ENCODE measurements at places on chromosomes 3 and 15.

- no peaks in the 10 kb centered on the region for H3K36me3 ChIP-seq
- no peak overlapping the region for H3K4me3 ChIP-seq
- no peaks in the 10 kb centered on the region for H3K4me1 ChIP-seq
- no peak overlapping the region for H3K27ac ChIP-seq
- ATAC-seq: no peak
These were observed 61.3 kb upstream of the MME start for GRCh38 chr3:155018621-155019330.

GRCh38 chr15:63166219-63166618 lies 8.9 kb upstream of the RPS27L start:
- H3K4me3 ChIP-seq: no peak overlapping the region
- no peak for ATAC-seq
- no peaks in the 10 kb centered on the region for H3K36me3 ChIP-seq
- H3K27me3 ChIP-seq: no peaks in the 10 kb centered on the region
- no peak overlapping the region for H3K27ac ChIP-seq

DNA sequence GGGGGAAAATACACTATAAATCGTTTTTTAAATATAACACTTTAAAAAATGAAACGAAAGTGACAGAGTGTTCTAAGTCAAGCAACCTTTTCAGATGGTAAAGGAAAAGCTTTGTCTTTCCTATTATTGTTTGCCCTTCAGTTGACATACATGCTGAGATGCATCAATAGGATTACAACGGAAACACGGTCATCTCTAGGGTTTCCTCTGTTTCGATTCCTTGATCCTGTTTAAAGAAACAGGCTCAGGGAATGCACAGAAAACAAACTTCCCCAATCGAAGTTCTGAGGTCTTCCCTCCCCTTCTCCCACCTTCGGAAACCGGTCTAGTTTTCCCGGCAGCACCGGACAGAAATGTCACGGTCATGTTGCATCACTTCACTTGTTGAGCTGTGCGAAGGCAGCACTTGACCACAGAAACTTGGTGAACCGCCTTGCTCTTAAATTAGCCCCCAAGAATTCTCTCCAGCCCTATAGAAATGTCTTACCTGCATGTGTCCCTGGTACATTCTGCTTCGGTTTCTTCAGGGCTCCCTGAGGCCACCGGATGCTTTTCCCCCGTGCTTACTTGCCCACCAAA lies 556 bp downstream of the PEX5L start:
- H3K27ac ChIP-seq: no peak overlapping the region
- peaks cover 58% of the 10 kb centered on the region for H3K27me3 ChIP-seq
- ATAC-seq: peak; percentile 27
- peaks cover 17% of the 10 kb centered on the region for H3K4me1 ChIP-seq

- H3K4me1 ChIP-seq: peaks cover 30% of the 10 kb centered on the region
- peaks cover 10% of the 10 kb centered on the region for H3K27me3 ChIP-seq
- peaks cover 15% of the 10 kb centered on the region for H3K36me3 ChIP-seq
- peak within 1 kb of the TSS; percentile 85 for H3K27ac ChIP-seq
- peak within 1 kb of the TSS; percentile 82 for H3K4me3 ChIP-seq
These were observed at the start of gene MYEF2 for GRCh38 chr15:48177766-48178647. MYEF2 (minus strand) TSS chr15:48178295; CDS start chr15:48178237, 58 bp downstream.
